D341Med (cell line): ENCODE measurements at places on chromosomes 2 and 18.

DNA sequence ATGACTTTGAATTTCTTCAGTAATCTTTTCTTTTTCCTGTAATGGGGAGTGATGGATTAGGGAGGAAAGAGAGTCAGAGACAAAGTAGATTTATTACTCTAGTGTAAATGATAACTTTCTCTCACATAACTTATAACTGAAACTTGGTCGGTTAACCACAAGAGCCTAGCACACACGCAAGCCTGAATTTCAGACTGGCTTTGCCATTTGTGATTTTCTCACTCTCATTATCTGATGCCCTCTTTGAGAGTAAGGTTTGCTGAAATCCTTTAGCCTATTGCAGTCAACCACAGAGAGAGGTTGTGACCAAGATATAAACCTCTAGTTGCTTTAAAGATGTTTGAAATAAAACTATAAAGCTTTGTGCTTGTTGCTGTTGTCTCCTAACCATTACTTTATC, 117.9 kb upstream of the NETO1 start:
- DNase-seq: no peak

DNA sequence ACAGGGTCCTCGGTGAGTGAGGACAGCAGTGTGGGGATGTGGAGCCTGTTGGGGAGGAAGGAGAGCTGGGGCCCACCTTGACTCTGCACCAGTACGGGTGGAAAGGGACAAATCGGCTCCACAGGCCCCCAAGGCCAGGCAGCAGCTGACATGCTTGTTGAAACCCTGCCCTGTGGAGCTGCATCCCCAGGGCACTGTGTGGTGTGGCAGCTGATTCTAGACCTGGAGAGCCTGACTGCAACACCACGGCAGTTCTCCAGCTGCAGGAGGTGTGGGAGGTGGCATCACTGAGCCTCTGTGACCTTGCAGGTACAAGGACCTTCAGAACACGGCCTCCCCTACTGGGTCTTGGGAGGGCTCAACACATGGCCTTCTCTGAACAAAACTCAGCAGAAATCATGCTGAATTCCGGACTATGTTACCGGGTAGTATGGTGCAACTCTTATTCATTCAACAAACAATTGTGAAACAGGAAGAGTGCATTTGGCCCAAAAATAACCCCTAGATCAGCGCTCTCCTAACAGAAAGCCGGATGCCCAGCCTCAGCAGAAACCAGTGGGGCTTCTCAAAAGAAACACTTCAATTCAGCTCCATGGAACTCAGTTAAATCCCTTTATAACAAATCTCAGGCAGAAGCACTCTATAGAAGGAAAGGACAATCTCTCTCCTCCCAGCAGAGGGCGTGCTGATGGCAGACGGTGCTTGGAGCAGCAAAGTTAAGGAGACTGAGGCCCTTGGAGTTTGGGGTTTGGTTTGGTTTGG, 104.4 kb upstream of the SALL3 start:
- no peak for DNase-seq

GRCh38 chr2:98647636-98648035, 39.2 kb downstream of the UNC50 start:
- DNase-seq: no peak

- no peak for DNase-seq
Observed at GRCh38 chr2:219575566-219576504, 3.7 kb downstream of the INHA start.

DNA sequence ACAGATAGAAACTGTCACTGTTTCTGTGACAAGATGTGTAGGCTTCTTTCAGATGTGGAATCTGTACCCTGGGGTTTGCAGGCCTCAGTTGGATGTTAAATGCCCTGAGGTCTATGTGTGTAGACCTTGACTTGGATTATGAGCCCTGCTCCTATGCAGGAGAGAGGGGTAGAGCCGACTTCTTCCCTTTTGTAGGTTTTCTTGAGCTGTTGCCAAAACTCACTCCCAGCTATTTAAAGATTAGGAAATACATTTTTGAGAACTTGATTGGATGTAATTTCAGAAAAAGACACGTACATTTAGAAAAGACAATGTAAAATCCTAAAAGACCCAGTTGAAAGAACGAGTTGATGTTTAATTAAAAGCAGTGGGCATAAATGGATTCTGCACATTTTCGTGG, 374.8 kb downstream of the SLC4A3 start:
- DNase-seq: no peak

GRCh38 chr18:5503740-5504139, 40.1 kb downstream of the EPB41L3 start:
- DNase-seq: no peak

DNA sequence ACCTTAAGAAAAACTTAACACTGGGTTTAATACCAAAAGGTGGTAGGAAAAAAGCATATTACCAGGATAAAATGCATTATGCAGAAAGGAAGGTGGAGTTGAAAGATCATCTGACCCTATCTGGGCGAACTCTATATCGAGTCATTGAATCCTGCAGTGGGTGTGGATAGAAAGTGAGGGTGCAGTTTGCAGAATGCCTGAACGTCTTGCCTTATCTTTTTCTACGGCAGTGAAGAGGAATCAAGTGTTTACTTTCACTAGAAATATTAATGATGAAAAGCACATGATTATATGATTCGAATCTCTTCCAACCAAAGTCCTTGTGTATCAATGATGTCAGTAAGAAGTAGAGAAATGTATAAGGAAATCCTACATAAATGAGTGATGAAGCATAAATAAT, 4.3 kb upstream of the CAVIN2 start:
- DNase-seq: no peak

DNA sequence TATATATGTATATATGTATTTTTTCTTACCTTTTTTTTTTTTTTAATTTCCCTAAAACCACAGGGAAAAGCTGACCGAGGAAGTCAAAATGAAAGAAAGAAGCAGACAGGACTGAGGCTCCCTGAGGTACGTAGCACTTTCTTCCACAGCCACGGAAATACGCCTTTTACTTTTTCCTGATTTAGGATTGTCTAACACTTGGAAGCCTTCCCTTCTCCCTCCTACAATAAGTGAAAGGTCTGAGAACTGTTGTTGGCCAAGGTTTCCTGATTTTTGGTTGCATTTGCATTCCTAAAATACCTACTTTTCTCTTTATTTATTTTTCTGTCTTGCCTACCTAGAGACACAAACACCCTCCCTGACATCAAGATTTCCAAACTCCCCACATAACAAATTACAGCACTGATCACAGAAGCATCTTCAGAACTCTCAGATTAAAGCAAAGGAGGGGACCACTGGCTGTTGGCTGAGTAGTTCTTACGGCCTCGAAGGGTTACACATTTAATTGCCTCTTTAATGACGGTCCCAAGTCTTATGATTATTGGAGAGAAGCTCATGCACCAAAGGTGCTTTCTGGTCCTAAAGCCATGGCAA, 778.5 kb upstream of the FANCL start:
- DNase-seq: no peak

- no peak for DNase-seq
Observed at GRCh38 chr18:68480196-68480595, 234.7 kb downstream of the TMX3 start.

DNA sequence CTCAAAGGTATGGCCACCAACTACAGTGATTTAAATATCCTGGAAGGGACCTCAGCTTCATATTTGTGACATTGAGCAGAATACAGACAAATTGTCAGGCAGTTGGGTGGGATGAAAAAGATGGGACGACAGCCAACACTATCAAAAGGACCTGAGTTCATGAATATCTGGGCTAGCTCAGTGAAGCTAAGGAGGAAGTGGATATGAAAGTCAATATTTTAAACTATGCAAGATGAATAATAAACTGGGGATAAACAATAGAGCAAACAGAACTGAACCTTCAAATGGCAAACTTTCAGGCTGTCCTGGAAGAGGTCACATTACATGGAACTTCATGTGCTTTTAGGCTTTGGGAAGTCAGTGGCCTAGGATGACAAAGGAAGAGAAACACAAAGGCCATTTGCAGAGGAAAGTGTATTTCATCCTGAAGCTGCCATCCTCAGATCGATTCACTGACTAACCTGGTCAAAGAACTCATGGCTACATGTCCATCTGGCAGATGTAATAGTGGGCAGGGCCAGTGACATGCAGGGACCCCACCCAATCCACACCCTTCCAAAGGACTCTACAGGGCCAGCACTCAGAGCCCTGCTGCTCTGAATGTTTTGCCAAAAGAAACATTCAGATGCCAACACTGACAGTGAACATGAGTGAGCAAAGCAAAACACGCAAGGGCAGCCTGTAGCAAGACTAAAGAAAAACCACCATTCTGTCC, 175.7 kb downstream of the ETAA1 start:
- DNase-seq: no peak

DNA sequence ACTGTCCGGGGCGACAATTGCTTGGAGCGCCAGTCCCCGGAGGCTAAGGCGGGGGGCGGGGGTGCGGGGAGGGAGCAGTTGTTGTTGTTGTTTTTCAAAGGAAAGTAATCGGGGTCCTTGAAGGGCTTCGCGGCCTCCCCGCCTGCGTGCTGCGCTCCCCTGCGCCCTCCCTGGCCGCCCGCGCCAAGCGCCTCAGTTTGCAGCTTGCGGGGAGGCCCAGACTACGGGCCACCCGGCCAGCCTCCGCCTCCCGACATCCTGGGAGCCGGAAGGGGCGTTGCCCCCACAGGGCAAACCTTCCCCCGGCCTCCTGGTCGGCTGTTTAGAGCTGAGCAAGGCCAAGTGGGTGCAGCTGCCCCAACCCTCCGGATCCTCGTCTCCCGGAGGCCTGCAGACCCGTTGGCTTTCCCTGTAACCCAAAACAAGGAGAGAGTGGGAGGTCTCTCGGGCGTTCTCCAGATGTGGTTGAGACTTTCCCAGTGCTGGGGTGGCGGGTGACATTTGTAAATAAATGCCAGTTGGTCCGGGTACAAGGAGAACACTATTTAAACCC, 3.7 kb upstream of the SIX3 start:
- DNase-seq: no peak

DNA sequence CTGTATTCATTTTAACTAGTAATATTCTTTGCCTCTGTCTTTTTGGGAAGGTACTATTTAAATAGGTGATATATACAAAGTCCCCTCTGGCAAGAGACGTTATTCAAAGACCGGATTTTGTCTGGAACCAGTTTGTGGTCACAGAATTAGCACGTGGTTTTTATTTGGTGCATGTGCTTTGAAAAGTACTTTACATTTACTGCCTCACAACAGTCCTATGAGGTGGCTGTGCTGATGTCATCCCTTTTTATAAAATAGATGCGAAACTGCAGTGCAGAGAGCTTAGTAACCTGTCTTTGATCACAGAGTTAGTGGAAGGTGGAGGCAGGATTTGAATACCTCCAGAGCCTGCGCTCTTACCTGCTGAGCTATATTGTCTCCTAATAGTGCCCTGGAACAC, 4.0 kb downstream of the LPIN1 start:
- no peak for DNase-seq

- no peak for DNase-seq
Observed at GRCh38 chr2:8309131-8309530, 372.7 kb upstream of the ID2 start.

- DNase-seq: peak; percentile 86
Observed at GRCh38 chr18:60372596-60372995, at the start of gene MC4R. TSS of gene MC4R (minus strand) at chr18:60372775. CDS start at chr18:60372349, 426 bp downstream.

DNA sequence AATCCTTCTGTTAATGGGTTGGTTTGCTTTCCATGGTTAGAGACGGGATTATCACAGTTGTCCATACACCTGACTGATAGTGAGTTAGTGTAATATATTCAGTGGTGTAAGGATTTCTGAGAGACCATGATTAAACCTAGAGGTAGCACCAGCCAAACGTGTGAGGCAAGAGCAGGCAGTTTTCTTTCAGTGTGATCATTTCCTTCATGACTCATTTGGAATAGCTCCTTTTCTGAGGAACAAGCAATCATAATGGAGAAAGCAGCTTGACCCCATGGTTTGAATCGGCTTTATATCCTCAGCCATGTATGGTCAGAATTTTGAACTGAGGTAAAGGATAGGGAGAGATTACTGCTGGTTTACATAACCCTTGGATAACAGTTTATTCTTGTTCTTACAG, 2.9 kb downstream of the MXD1 start:
- no peak for DNase-seq

- DNase-seq: no peak
Observed at GRCh38 chr2:281381-281780, 6.5 kb downstream of the ALKAL2 start.

DNA sequence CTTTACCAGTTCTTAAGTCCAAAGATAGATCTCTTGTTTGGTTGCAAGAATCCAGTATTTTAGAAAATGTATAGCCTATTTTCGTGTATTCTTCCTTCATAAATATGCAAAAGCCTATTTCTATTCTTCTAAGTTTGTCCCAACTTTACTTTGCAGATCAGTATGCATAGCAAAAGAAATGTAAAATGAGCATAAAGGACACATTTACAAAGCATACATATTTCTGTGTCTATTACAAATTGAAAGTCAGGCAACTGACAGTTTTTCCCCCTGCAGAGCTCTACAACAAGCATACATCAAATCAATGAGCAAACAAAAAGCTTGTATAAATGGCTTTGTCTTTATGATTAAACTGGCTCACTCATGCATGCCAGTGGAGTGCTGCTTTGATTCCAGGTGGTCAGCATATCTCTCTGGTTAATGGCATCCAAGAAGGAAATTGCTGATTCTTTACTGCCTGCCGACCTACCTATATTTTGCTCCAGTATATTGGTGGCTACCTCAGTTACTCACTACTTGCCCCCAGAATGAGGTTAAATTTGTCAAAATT, 10.0 kb upstream of the VPS54 start:
- no peak for DNase-seq

DNA sequence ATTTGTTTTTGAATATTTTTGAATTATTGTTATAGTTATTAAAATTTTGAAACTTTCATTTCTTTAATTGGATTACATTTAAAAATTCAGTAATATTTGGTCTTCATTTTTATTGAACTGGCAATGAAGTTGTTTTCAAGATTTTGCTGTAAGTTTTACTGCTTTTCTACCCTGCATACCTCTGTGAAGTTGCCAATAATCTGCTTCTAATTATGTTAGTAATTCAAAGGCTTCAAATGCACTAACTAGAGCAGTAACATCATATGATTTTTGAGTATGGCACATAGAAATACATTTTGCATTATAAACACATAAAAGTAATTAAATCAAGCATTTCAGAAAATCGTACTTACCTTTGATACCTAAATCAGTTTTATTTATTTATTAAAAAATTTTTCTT, 40.3 kb upstream of the FAM171B start:
- no peak for DNase-seq

GRCh38 chr18:46067438-46068007, 4.5 kb downstream of the PSTPIP2 start:
- DNase-seq: no peak

- no peak for DNase-seq
Observed at GRCh38 chr18:24515721-24516120, 55.3 kb downstream of the HRH4 start.
